Fibroblast of skin of right biceps (primary cell): ENCODE measurements at places on chromosomes 6 and 20.
A peak's percentile ranks its signal among the peaks of the same experiment; 100 is the strongest.

DNA sequence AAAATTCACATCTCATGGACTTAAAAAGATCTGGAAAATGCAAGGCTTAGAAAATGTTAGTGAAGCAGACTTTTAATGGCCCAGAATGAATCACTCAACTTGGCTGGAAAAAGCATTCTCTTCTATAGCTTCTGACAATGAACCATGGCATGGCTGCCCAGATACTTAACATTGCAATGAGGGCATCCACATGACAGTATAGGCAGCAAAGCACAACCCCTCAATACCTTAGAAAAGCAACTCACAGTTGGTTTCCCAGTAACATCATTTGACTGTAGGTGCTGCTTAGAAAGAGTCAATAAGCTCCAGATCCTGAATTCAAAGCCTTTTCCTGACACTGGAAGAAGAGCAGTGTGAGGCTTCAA is 155.8 kb downstream of the EYA4 start:
- peak; percentile 14 for DNase-seq

GRCh38 chr6:47484616-47485015 is 7.0 kb downstream of the CD2AP start:
- DNase-seq = peak; percentile 98

DNA sequence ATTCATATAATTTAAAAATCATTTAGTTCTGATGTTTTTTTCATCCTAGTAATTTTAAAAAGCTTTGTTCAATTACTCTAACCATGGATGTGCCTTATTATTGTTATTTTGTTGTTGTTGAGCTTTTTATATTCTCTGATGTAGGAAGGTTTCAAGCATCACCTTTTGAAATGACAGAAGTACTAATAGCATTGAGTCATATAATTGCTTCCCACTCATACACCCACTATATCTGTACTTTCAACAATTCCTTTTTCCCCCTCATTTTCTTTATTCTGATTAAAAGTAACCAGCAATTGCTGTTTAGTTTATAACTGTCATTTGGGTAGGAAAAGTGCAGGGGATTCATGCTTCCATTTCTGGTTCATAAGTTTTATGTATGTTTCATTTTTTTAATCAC is 38.6 kb downstream of the DNAH8 start:
- no peak for DNase-seq

GRCh38 chr6:21100991-21101390 is 492.6 kb upstream of the SOX4 start:
- no peak for DNase-seq

- no peak for DNase-seq
Measured at GRCh38 chr6:46305833-46306232, 135.1 kb upstream of the ENPP5 start.

DNA sequence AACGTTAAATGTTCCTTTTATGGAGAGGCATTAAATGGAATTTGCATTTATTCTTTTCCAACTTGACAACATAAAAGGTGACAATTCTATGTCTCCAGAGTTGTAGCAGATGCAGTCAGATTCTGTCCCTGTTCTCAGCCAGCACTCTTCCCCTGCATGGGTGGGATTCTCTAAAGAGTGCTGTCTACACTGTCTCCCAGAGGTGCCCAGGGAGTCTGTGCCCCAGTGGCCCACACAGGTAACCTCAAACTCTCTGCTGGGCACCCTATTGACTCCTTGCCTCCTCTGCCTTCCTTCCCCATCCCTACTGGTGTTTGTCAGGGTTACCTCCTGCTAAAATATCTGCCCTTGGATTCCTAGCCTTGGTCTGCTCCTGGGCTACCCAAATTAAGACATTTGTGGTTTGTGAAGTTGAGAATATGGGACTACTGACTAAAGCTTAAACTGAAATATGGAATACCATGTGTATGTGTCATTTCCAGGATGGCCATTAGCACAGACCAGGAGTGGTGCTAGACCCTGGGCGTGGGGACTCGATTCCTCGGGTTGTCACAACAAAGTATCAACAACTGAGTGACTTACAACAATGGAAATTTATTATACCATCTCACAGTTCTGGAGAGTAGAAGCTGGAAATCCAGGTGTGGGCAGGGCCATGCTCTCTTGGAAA is 284.7 kb downstream of the CDH26 start:
- peak; percentile 86 for DNase-seq

- DNase-seq = peak; percentile 58
Measured at GRCh38 chr6:26155061-26155930, 68.1 kb downstream of the HFE start.

DNA sequence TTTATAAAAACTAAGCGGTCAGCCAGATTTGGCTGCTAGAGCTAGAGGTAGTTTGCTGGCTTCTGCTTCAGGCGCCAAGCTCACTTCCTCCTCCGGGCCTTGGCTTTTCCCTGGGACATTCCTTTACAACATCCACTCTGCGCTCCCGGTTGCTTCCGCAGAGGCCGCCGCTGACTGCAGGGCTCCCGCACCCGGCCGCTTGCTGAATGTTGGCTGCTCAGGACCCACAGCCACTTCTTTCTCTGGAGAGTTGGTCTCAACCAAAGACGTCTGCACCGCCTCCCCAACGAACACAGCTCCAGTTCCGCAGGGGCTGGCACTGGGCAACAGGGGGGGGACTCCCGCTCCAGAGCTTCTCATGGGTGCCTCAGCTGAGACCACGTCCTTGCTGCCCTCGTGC is 282.8 kb downstream of the TFAP2C start:
- DNase-seq = no peak

DNA sequence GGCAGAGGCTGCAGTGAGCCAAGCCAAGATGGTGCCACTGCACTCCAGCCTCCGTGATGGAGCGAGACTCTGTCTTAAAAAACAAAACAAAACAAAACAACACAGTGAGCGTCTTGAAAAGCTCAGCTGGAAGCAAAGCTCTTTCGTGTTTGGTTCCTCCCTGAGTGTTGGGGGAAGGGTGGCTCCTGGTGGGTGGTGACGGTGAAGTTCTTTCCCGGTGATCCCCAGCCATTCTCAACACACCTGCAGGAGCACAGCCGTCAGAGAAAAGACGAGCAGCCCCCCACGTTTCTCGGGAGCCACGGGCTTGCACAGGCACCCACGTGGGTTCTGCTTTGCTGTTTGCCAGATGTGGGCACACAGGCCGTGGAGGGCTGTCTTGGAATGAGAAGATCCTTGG is 3.2 kb downstream of the BHLHE23 start:
- DNase-seq = no peak

- DNase-seq = peak; percentile 42
Measured at GRCh38 chr20:39623584-39624234, 661.6 kb downstream of the DHX35 start.

DNA sequence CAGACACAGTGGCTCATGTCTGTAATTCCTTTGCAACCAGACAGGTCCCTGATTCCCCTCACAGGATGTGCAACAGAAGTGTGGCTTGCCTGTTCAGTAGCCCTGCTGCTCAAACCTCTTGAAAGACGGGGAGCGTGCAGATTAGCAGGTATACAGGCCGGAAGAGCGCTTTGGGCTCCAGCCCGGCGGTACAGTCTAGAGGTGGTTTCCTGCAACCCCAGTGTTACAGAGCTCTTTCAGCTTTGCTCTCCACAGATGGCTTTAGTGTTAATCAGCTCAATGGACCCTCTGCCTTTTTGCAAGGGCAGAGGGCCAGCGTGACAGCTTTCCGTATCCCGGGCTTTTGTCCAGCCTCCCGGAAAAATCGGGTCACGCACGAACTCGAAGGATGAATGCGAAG is 67.2 kb upstream of the TNFRSF21 start:
- no peak for DNase-seq

DNA sequence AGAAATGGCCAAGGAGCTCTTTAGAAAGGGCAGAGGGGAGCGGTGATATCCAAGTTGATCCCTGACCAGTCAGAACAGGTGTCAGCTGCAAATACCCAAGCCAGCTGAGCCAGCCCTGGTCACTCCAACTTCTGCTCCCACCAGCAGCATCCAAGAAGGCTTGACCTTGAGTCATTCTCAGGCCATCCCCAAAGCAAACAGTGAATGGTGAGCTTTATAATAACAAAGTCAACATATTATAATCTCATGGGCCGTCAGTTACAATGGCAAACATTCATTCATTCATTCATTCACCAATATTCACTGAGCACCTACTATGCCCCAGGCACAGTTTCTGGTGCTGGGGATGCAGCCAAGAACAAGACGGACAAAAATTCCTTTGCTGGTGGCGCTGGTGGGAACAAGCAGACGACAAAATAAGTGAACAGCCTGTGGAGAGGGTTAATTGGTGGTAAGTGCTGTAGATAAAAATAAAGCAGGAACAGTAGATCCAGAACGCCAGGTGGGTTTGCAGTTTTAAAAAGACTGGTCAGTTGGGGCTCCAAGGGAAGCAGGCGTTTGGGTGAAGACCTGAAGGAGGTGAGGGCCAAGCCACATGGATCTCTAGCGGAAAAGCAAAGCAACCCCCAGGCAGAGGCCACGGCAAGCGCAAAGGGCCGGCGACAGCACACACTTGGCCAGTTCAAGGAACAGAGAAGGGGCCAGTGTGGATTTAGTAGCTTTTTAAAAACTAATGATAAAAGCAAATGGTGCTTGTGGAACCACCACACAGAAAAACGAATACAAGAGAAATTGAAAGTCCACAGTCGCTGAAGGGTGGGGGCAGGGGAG is 131.8 kb upstream of the PTPN1 start:
- no peak for DNase-seq

DNA sequence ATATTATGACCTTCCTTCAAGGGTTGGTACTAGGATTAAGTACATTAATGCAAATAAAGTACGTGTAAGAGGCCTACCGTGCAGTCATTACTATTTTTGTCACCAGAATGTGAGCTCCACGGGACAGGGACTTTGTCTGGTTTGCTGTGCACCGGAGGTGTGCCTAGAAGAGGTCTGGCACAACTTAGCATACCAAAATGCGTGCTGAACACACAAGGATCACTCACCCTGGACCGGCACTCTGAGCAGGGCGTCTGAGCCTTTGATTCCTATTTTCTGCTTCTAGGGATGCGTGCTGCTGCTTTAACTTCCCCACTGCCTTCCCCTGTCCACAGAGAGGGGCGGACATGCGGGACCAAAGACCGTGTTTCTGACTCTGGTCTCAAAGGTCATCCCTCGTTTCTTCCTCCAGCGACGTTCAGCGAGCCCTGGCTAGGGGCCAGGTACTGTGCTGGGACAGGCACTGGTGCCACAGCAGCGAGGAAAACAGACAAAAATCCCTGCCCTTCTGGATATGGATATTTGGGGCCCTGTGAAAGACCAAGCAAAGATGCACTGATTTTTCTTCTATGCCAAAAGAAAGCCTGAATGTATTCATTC is 222.7 kb downstream of the BMP7 start:
- DNase-seq = no peak

DNA sequence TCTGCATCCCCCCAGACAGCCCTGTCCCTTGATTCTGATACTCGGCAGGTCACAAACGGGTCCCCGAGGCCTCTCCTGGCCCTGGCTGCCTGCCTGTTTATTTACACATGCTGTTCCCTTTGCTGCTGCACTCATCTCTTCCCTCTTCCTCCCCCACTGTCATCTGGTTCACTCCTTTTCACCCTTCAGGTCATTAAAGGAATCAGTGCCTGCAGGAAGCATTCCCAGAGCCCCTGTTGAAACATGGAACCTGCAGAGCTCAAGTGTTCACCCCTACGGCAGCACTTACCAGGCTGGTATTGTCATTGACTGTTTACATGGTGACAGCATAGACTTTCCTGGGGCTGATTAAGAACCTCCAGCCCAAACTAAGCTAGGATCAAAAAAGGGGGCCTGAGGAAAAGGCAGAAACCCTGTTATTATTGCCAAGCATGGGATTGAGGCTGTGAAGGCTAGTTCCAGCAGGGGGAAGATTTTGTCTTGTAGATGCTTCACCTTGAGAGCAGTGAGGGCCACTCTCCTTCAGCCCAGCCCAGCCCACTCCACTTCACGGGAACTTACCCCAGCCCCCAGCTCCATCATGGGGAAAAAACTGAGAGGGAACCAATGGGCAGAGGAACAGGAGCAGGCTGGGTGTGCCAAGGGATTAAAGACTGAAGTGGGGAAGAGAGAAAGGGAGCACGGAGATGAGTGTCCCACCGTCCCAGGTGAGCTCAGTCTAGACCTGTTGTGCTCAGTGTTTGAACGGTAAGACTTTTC is 73.2 kb downstream of the JPH2 start:
- DNase-seq = no peak

DNA sequence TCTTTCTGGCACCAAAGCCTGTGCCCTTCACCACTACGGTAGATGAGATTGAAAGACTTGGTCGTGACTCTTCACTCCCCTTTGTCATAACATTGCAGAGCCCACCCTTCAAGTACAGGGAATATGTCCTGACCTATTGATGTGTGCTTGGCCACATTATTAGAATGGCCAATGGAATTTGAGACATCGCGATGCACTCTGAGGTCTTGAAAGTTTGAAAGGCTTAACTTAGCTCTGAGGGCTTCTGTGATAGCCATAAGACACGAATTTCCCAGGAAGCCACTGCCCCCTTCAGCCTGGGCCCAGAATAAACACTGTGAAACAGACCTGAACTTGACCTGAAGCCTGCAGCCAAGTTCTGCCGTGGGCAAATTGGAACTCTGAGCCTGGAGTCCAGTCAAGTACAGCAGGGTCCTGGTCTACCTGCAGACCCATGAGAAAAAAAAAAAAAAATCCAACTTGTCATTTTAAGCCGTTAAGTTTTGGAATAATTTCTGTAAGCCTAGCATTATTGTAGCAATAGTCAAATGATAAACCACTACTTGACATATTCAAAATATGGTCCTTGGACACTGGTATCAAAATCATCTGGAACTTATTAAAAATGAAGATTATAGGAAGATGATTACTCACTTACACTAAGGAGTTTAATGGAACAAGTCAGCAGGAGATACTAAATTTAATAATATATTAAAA is 36.9 kb upstream of the TRAF3IP2 start:
- peak; percentile 72 for DNase-seq

- DNase-seq = no peak
Measured at GRCh38 chr6:508006-508405, 116.5 kb downstream of the IRF4 start.

GRCh38 chr6:109024368-109024767 is 70.3 kb downstream of the SESN1 start:
- peak; percentile 47 for DNase-seq

DNA sequence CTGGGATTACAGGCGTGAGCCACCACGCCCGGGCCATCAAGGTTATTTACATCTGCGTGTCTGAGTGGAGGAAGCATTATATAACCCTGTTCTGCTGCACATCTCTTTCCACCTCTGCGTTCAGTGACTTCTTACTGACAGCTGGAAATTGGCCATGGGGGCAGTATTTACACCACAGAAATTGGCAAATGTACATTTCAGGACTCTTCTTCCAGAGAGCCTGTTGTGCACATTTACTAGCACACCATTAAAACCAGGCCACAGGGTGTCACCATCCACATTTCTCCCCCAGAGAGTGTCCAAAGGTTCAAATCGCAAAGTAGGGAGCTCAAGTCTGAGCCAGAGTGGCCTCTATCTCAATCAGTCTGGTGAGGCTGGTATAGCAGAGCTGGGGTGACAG is 62.9 kb upstream of the SNX9 start:
- DNase-seq = no peak
